ENCODE measurements at places on chromosomes 5 and 9. TPM values are rescaled to one million over a fixed set of nuclear protein-coding genes. Genes with fewer than 3 reads are reported as not detected.
A peak's percentile ranks its signal among the peaks of the same experiment; 100 is the strongest.

DNA sequence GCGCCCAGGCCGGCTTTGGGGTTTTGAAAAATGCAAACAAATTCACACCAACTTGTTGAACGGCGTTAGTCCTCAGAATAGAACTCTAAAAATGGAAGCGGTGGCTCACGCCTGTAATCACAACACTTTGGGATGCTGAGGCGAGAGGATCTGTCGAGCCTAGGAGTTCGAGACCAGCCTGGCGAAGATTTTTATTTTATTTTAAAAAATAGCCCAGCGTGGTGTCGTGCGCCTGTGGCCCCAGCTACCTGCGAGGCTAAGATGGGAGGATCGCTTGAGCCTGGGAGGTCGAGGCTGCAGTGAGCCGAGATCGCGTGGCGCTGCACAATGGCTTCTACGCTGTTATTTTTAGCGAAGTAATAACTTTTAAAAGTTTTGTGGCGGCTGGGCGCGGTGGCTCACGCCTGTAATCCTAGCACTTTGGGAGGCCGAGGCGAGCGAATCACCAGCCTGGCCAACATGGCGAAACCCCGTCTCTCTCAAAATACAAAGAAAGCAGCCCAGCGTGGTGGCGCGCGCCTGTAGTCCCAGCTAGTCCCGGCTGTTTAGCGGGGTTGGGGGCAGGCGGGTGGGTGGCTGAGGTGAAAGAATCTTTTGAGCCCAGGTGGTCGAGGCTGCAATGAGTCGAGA is 694 bp upstream of the PLIN2 start:
- no peak for DNase-seq

GRCh38 chr5:160434022-160434531 is 12.4 kb downstream of the PTTG1 start:
- DNase-seq, result no peak

DNA sequence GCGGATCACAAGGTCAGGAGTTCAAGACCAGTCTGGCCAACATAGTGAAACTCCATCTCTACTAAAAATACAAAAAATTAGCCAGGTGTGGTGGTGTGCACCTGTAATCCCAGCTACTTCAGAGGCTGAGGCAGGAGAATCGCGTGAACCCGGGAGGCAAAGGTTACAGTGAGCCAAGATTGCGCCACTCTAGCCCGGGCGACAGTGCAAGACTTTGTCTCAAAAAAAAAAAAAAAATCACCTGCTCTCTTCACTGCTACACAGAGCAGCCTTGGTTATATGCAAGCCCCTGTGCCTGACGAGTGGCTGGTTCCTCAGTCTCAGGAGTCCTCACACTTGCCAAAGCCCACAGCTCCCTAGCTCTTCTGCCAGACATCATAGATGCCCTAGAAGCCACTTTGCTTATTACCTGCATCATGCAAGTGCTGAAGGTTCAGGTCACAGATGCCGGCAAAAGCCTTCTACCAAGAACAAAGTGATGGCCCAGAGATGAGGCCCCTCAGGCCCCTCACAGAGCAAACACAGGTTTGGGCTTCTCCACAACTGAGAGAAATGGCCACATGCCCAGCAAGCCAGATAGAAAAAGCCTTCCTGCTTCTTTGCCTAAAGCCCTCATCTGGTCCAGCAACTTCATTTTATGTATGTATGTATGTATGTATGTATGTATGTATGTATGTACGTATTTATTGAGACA is 176.4 kb downstream of the AUH start:
- DNase-seq, result peak; percentile 34

GRCh38 chr5:44862808-44863207 is 54.1 kb downstream of the MRPS30 start:
- no peak for DNase-seq

DNA sequence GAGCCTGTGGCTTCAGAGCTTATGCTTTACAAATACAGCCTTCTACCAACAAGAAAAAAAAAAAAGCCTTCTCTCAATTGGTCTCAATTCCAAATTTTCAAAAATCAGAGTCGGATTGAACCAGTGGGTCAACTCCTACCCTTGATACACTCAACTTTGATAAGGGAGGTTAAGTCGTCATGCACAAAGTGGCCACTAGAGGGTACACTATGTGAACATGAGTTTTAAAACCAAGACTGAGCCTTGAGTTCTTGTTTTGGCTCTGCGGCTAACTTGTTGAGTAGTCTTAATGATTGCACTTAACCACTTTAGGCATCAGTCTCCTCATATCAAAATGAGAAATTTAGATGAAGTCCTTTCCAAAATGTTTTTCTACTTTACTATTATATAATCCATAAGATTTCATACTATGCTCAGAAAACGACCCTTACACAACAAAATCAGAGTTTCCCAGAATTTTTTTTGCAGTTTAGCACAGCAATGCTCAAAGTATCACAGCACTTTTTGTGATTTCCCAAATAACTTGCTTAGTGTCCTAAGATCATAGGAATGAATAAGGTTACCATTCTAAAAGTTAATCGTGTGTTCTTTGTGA is 92.9 kb upstream of the MTAP start:
- peak; percentile 82 for DNase-seq

GRCh38 chr5:11455505-11455904 is 448.7 kb downstream of the CTNND2 start:
- DNase-seq, result no peak

- no peak for DNase-seq
Observed at GRCh38 chr9:97761056-97761598, 64.0 kb upstream of the XPA start.

Gene ENHO
- total RNA-seq, result 0.75 TPM

Gene SEMA5A
- total RNA-seq, result 26.2 TPM

Gene GDF9
- total RNA-seq, result 0.22 TPM

Gene NCS1
- total RNA-seq, result 26.1 TPM

All from right atrium auricular region (tissue), 2 donors.